ENCODE measurements at places on chromosomes 7 and 10.

DNA sequence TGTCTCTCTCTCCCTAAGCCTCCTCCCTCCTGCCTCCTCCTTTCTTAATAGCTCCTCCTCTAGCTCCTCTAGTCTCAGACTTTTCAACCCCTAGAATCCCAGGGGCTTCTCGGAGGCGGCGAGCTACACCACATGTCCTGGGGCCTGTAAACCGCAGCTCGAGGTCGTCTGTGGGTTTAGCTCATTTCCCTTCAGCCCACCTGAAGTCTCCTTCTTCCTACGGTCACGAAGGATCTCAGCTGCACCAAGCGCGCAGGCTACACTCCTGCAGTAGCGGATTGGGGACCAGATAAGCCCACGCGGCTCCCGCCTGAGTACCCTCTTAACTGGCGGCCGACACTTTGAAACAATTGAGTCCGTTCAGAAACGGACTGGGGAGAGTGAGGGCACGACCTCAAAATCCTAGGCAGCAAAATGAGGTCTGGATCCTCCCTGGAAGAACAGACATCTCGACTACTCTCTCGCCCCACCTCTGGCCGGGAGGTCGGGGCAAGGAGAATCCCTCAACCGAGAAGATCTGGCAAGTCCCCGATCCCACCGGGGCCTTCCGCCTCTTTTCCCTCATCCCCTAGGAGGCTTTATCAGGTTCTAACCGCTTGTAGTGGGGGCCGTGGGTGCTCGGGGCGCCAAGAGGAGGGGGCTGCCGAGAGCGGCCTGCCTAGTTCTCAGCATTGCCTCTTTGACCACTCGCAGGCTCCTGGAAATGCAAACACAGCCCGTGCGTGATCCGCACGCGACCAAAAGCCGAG lies 1.3 kb upstream of the SORCS3 start:
- DNase-seq: no peak

- no peak for DNase-seq
These were observed 198.4 kb downstream of the CNTNAP2 start for GRCh38 chr7:146314962-146315361.

- no peak for DNase-seq
These were observed 27.7 kb downstream of the FZD1 start for GRCh38 chr7:91291902-91292301.

- no peak for DNase-seq
These were observed 13.5 kb downstream of the ASL start for GRCh38 chr7:66088861-66089838.

GRCh38 chr10:97479939-97480338 lies 18.3 kb downstream of the MMS19 start:
- DNase-seq: no peak

GRCh38 chr7:95840953-95841950 lies 68.9 kb downstream of the DYNC1I1 start:
- DNase-seq: no peak

- DNase-seq: no peak
These were observed 2.1 kb downstream of the ANK3 start for GRCh38 chr10:60387531-60387930.

- DNase-seq: no peak
These were observed 3.9 kb downstream of the PTPRZ1 start for GRCh38 chr7:121876656-121877500.

GRCh38 chr10:34224639-34225038 lies 590.5 kb downstream of the PARD3 start:
- no peak for DNase-seq

- DNase-seq: no peak
These were observed 3.6 kb upstream of the HOXA11 start for GRCh38 chr7:27188386-27189294.

GRCh38 chr10:130202984-130203621 lies 66.9 kb downstream of the GLRX3 start:
- no peak for DNase-seq

DNA sequence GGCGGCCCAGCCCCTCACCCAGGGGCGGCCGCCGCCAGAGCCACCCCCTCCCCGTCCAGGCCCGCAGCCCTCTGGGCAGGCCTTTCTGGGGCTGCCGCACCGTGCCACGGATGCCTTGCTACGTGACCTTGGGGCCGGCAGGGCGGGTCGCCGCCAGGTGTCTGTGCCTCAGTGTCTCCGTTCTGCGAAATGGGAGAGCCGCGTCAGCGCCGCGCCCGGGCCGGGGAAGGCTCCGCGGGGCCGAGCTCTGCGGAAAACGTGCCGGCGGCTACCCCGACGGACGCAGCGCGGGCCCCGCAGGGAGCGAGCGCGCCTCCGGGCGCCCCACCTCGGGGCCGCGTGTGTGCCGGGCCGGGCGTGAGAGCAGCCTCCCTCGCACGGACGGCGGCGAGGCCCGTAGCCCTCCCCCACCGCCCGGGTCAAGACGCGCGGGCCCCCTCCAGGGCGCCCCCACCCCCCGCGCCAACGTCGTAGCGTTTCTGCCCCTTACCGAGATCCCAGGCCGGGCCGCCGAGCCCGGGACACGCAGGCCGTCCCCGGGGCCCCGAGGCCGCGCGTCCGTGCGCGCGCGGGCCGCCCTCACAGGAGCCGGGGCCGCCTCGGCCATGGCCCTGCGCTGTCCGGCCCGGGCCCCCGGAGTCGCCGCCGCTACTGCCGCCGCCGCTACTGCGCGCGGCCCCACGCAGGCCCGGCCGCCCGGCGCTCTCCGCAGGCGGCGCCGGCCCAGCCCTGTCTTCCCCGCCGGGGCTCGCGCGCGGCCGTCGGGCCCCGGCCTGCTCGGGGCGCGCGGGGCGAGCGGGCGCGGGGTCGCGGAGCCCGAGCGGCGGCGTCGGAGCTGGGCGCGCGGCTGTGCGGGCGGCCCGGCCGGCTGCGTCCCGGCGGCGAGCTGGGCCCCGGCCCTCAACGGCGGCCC lies 1.1 kb downstream of the ZNF777 start:
- no peak for DNase-seq

GRCh38 chr7:75532639-75533038 lies 40.5 kb downstream of the SPDYE5 start:
- no peak for DNase-seq

- no peak for DNase-seq
These were observed 34.8 kb downstream of the VOPP1 start for GRCh38 chr7:55537458-55537990.

Measured in stimulated activated CD8-positive, alpha-beta memory T cell treated with anti-CD3 and anti-CD28 coated beads, Interleukin-7, amount 100 ng/mL, for 1 hour (primary cell).